Activated CD8-positive, alpha-beta memory T cell treated with anti-CD3 and anti-CD28 coated beads for 1 hour (primary cell): ENCODE measurements at places on chromosomes 13 and 19.

GRCh38 chr13:84191139-84191538, 308.9 kb upstream of the SLITRK1 start:
- DNase-seq: no peak

DNA sequence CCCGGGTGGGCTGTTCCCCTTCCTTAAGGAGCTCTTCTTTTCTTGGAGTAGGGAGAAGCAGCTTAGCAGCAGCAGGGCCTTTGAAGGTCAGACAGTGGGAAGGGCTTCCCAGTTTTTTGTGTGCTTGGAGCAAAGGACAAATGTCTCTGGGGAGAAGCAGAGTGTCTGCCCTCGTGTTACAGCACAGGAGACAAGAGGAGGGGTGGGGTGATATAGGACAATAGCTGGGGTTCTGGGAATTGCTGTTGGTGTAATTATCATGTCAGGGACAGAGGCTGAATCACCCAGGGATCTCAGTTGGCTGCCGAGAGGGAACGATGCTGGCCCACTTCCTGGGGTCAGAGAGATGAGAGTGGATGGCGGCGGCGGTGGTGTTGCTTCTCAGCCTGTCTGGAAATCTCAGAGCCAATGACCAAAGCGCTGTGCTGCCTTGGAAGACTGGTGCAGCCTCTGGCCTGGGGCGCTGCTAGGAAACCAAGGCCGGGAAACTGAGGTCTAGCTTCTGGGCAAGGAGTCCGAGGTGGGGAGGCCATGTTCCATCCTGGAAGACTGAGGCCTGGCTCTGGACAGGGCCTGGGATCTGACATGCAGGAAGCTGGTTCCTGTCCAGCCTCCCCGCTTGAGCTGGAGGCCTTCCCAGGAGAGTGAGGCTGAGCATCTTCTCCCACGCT, 1.2 kb downstream of the INAFM1 start:
- DNase-seq: no peak

GRCh38 chr13:46665248-46665632, 112.3 kb downstream of the LRCH1 start:
- no peak for DNase-seq

- DNase-seq: no peak
Measured at GRCh38 chr13:84567848-84568247, 685.6 kb upstream of the SLITRK1 start.

GRCh38 chr13:103282571-103283450, 216.6 kb upstream of the SLC10A2 start:
- DNase-seq: no peak

- DNase-seq: no peak
Measured at GRCh38 chr19:31266731-31267130, 82.5 kb downstream of the TSHZ3 start.

- DNase-seq: no peak
Measured at GRCh38 chr19:16076958-16077611, 790 bp downstream of the TPM4 start.

- no peak for DNase-seq
Measured at GRCh38 chr13:54347531-54347930, 1318.9 kb downstream of the OLFM4 start.

DNA sequence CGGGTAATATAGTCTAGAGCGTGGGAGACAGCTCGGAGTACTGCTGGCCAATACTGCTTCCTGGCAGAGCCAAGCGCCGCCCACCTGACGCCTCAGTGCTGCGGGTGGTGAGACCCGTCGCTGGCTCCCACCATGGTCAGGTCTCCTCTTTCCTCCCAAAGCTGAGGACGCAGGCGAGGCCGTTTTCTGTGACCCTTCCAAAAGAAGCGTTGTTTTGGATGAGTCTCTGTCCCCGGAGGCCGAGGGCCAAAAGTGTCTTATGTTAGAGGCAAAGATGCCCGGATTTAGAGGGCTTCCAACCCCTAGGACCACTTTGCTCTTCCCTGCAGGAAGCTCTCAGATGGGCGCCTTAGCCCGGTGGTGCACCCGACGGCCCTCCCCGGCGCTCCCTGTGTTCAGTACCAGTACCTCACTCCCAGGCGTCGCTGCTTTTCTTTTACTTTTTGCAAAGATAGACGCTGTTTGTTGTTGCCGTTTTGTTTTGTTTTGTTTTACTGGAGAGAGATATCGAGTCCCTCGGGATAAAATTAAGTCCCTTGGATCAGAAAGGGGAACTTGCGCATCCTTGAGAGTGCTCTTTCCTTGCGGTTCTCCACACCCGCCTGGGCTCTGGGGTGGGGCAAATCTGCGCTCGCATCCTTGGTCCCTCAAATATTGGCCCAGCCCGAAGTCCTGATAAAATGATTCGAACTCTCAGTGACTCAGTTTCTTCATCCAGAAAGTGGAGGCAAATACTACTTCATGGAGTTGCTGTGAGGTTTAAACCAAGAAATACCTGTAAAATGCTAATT, 7.0 kb downstream of the PDX1 start:
- DNase-seq: no peak

DNA sequence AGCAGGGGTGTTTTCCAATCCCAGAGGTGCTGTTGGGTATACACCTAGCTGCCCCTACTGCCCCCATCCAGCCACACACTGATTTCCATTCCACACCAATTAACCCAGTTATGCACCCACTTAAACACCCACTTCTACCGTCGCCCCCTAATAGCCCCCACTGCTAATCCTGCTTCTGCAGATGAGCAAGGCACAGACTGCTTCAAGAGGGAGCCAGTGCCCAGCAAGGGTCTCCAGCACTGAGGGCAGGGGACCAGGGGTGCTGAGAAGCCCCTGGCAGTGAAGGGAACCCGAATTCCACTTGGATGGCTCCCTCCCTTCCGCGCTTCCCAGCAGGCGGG, 1.2 kb downstream of the FXYD7 start:
- DNase-seq: no peak

- DNase-seq: no peak
Measured at GRCh38 chr13:111925146-111925875, 141.6 kb upstream of the SOX1 start.

DNA sequence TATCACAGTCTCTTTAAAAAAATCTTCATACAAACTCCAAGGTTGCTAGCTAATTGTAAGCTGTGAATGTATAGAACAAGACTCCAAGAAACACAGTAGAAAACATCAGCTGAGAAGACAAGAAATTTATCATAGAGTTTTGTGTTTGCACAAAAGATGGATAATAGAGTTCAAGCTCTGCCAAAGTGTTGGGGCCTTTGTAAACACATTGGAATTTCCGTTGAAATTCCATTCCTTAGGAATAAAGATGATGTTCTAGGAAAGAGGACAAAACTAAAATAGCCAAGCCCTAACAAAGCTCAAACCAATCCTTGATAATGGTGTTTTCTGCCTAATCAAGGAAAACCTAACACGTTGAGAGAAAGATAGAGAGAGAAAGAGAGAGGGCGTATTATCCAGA, 20.6 kb downstream of the LRRC63 start:
- no peak for DNase-seq

DNA sequence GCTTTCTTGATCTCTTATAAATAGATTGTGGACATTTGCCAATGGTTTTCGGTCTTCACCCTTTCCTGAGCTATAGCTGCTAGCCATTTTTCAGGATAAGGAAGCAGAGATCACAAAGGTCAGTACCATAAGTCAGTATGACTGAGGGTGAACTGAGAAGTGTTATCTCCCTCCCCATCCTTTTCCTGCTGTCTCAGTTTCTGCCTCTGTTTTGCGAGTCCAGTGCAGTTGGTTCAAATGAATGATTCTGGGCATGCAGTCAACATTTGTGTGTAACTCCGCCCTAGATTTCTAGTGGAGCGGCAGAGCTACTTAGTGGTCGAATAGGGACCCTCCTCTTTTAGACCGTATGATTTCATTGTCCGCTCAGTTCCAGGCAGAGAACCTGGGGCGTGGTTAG, 460.8 kb upstream of the ARGLU1 start:
- DNase-seq: no peak

DNA sequence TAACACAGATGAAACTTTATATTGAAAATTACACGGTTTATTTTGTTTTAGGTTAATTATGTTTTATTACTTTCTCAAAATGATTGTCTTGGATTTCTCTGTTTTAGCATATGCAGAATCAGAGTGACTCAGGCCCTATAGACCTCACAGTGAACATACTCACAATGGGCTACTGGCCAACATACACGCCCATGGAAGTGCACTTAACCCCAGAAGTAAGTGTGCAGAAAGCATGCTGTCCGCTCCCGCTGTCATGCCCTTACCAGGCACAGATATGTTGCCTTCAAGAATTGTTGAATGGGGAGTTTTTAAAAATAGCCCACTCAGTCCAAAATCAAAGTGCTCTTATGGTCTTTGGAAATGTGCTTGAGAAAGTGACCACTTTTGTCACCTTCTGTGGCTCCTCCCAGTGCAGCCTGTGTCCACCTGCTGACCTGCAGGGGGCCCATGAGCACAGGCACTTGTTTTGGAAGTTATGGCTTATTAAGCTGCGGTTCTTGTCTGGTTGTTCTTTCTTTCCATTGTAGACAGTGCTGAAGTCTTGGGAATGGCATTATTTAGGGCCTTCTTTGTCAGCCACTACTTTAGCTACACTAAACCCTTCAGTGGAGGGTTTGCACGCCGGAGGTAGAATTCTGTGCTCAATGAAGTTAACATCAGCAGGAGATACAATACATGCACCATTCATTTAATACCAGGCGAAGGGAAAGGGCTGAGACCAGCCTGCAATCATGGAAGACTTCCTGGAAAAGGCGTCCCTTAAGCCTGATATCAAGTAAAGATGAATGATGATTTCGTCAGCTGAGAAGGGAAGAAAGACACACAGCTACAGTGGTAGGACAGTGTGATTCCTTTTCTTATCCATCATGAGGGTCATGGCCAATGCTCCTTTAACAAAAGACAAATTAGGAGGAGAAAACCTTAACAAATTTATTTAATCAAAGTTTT, 36.7 kb downstream of the CUL4A start:
- no peak for DNase-seq

- no peak for DNase-seq
Measured at GRCh38 chr13:112229445-112229844, 146.7 kb upstream of the SPACA7 start.

- peak; percentile 53 for DNase-seq
Measured at GRCh38 chr19:32675720-32676185, at the start of gene RGS9BP. TSS of gene RGS9BP (plus strand) at chr19:32675848. CDS start at chr19:32676264, 416 bp downstream.

- no peak for DNase-seq
Measured at GRCh38 chr13:51326777-51327176, 12.7 kb upstream of the SERPINE3 start.
